Heart left ventricle (tissue), 16 donors: ENCODE measurements at places on chromosomes 16 and 17.

GRCh38 chr17:60159479-60159866 is 9.7 kb downstream of the CA4 start:
- no peak for DNase-seq

- no peak for DNase-seq
Measured at GRCh38 chr17:78356101-78356713, 3.7 kb downstream of the SOCS3 start.

- no peak for DNase-seq
Measured at GRCh38 chr16:74249846-74250245, 46.8 kb upstream of the PSMD7 start.

DNA sequence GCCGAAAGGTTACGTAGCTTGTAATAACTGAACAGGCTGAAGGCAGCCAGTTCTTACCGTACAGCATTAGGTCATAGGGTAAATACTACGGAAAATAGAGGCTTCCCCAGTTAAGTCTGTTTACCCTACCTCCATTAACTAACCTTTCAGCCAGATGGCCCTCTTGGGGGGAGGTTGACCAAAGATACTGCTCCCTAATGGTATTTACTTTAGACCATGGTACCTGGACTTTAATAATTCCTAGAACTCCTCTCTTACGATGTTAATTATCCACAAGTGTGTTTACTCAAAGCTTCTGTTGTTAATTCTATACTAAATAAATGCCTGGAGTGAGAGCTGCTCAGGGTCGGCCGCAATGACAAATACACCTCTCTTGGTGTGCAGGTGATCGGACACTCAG is 9.8 kb upstream of the ADAT1 start:
- no peak for DNase-seq

DNA sequence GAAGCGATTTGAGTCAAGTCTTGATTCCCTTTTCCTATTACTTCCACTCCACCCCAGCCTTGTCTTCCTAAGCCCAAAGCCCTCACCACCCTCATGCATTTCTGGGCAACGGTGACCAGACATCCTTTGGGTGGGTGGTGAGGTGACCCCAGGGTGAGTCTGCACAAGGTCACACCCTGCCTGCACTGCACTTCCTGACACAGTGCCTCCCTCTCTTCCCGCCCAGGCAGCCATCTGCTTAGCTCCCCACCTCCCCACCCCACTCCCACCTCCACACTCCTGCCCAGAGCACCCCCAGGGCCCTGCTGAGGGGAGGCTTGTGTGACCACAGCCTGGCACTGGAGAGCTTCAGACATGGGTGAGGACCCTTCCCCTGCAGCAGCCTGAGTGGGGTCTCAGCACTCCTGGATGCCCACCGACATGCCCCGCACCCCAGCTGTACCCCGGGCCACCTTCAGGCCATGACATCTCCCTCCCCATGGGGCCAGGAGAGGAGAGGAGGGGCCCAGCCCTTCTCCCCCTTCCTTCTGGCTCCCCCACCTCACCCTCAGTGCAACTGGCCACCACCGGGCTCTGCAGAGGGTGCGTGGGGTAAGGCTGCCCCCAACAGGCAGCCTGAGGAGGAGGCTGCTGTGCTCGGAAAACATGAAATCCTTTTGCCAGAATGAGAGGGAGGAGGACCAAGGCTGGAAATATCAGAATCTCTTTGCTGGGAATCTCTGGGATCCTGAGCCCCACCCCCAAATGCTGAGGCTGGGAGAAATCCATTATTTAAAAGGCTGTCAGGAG is 68.6 kb downstream of the CCT6B start:
- no peak for DNase-seq

- no peak for DNase-seq
Measured at GRCh38 chr17:82846061-82846691, 6.4 kb upstream of the ZNF750 start.

GRCh38 chr17:16419929-16420271 is 4.5 kb downstream of the TRPV2 start:
- no peak for DNase-seq

- no peak for DNase-seq
Measured at GRCh38 chr17:44102849-44103622, 20.4 kb downstream of the HDAC5 start.

DNA sequence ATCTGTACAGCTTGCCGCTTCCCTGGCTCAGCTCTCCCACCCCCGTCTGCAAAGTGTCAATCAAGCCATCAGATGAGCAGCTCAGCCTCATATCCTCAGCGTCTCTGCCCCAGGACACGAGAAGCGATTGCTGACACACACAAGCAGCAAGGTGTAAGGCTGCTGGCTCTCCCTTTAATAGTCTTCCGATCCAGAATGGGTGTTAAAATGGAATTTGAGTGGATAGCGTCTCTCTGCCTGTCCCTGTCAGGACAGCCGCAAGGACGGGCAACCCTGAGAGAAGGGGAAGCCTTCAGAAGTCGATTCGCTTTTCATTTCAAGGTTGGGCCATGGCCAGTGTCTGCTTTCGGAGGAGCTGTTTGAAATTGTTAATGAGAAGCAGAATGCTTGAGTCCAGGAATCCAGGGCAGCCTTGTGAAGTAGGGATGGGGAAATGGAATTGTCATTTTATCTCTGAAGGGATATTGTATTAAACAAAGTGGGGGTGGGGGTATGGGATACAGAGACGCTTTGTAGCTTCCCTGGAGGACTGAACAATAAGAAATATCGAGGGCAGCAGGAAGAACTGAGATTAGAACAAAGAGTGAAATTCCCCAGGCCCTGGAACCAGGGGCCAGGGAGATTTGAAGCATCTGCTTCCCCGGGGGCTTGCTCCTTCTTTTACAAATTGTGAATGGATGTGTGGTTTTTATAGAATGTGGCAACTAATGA is 4.7 kb upstream of the PIPOX start:
- DNase-seq, result no peak

DNA sequence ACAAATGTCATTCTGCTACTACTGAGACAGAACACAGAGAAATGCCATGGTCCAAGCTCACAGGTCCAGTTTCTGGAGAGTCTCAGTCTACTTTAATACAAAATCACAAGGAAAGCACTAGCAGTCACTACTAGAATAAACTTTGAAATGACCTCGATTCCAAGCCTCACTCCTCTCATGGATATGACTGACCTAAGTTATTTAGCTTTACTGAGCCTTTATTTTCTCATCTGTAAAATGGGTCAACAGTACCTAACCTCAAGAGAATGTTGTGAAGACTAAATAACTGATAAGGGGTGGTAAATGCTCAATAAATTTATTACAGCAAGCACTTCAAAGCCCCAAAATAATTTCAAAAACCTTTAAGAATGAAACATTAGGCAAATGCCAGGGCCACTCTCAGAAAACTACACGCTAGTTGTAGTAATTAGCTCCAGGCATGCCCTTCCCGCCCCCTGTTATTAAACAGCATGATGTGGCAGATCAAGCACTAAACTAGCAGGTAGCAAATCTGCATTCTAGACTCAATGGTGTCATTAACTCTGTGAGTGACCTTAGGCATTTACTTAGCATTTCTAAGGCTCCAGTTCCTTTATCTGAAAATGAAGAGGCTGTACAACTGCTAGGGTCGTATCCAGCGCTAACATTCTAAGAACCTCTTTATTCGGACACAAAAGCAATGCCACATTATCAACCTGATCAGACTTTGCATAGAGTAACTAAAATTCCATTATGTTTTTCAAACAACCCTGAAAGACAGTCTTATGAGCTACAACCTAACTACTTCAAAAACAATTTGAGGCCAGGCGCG is 8.4 kb downstream of the GSPT1 start:
- no peak for DNase-seq

- no peak for DNase-seq
Measured at GRCh38 chr16:27226476-27226875, 23.1 kb downstream of the KDM8 start.

DNA sequence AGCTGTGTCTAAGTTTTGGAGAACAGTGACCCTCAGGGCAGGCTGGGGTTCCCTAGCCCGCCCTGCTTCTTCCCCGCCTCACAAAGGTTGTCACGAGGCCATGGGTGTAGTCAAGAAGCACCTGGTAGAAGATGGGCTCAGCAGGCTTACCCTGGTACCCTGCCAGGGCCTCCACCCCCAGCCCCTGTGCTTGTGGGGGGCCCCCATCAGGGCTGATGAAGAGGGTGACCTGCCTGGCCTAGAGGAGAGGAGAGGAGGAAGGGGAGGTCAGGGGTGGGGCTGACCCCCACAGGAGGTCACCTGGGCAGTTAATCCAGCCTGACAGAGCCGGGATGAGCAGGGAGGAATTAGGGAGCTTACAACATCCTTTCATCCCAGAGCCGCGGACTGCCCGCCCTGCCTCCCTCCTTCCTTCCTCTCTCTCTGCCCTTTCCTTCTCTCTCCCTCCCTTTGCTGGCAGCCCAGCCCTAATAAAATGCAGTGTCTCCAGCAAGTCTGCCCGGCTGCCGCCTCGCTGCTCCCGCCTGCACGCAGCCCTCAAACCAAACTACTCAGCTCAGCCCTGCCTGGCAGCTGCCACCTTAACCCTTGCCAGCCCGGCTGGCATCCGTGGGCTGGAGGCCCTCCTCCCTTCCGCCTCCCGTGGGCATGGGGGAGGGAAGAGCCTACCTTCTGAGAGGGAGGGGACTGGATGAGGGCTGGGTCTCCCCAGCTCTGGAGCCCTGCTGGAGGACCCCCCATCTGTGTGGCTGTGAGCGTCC is 7.2 kb downstream of the DLX3 start:
- no peak for DNase-seq

GRCh38 chr17:29760279-29761039 is 137.7 kb upstream of the CORO6 start:
- DNase-seq, result no peak
